ENCODE measurements at places on chromosomes 7 and 10.

GRCh38 chr7:73738220-73738611 is 386 bp downstream of the ABHD11 start:
- DNase-seq, result peak; percentile 75

- no peak for DNase-seq
Observed at GRCh38 chr10:49161411-49161997, 26.7 kb downstream of the TMEM273 start.

DNA sequence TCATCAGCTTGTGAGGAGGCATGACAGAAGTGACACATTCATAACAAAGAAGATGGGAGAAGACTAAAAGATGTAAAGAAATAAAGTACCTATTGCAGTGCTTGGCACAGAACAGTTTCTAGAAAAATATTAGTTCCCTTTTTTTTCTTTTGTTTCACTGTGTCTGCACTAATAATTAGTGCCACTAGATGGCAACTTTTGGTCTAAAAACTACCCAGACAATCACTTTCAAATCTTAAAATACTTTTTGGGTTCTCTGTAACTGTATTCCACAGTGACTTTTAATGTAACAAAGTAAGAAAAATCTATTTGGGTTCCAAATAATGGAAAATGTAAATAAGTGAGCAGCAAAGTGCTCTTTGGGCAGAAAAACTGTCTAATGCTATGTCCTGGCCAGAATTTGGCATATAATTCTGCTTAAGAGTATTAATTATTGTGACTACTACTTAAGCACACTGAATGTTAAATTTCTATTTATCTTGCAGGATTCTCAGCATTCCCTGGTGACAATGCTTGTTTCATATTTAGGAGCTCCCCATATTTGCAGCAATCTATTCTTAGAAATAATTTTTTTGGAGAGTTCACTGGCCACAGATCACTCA is 134.8 kb upstream of the KIF5B start:
- no peak for DNase-seq

DNA sequence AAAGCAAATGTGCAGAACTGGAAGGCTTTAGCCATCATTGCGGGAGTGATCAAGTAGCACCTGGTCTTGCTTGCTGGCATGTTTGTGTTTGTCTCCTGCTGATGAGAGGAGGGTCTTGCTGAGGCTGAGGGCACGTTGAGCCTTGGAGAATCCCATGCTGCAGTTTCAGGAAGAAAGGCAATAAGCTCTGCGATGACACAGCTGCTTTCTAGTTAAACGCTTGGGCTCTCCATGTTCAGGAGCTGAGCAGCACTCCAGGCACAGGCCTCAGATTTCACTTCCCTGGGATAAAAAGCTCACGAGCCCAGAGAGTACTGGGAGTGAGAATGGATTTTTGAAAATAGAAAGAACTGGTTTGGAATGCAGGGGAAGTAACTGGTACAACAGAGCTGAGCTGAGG is 100.8 kb downstream of the LRRC18 start:
- no peak for DNase-seq

- DNase-seq, result no peak
Observed at GRCh38 chr7:73452999-73453635, 19.5 kb downstream of the FZD9 start.

- no peak for DNase-seq
Observed at GRCh38 chr10:107686095-107686494, 521.6 kb upstream of the SORCS1 start.

- DNase-seq, result no peak
Observed at GRCh38 chr10:133353202-133353959, 4.4 kb downstream of the FUOM start.

GRCh38 chr7:31083210-31083786 is 31.2 kb downstream of the ADCYAP1R1 start:
- no peak for DNase-seq

DNA sequence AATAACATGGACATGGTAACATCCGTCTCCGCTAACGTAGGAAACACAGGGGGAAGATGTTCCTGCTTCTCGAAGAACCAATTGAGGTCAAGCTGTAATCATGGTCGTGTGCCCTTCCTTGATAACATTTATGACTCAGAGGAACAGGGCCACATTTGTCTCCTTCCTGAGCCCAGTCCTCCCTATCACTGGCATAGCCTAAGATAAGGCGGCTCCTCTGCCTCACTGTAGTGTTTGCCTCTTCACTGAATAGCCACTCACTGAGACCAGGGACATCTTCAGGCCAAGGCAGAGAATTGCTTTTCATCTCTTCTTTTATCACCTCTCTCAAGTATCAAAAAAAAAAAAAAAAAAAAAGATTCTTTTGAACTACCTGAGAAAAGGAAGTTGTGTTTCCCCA is 5.4 kb upstream of the GRM8 start:
- no peak for DNase-seq

GRCh38 chr10:47147186-47147585 is 152.8 kb upstream of the GDF10 start:
- DNase-seq, result no peak

DNA sequence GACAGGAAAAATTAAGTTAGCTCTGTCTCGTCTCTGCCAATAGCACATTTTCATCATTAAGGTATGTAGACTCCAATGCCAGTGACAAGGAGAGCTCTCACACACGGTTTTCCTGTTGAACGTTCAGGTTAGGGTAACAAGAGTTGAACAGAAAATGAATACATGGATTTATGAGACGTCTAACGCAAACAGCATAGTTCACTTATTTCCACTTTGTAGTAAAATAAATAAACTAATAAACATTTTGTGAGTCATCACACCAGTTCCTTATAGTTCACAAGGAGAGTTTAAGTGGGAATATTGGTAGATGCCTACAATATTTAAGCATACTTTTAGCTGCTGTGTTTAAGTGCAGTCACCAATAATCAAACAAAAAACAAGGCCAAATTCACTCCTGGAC is 21.1 kb downstream of the DRGX start:
- DNase-seq, result no peak

GRCh38 chr10:18860631-18861240 is 187.9 kb upstream of the MALRD1 start:
- no peak for DNase-seq

- DNase-seq, result no peak
Observed at GRCh38 chr7:147640821-147641220, 949.7 kb upstream of the C7orf33 start.

- DNase-seq, result no peak
Observed at GRCh38 chr7:111026806-111027205, 64.1 kb upstream of the LRRN3 start.

- DNase-seq, result no peak
Observed at GRCh38 chr7:128422842-128423241, 13.1 kb upstream of the IMPDH1 start.

DNA sequence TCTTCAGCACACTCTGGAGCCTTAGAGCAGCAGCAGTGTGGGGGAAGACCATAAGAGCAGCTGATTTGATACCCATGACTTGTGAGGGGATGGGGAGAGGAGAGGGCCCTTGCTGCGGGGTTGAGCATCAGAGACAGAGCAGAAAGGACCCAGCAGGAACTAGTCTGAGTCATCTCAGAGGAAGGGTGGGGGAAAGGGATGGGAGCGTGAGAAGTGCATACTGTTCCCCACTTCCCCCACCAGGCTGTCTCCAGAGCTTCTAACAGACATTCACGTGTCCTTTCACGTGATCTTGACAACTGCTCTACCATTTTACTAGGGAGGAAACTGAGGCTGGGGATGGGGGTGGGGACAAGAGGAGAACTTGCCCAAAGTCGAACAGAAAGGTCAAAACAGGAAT is 38.7 kb downstream of the FAM241B start:
- no peak for DNase-seq

GRCh38 chr7:99254390-99254789 is 18.2 kb upstream of the MYH16 start:
- no peak for DNase-seq

DNA sequence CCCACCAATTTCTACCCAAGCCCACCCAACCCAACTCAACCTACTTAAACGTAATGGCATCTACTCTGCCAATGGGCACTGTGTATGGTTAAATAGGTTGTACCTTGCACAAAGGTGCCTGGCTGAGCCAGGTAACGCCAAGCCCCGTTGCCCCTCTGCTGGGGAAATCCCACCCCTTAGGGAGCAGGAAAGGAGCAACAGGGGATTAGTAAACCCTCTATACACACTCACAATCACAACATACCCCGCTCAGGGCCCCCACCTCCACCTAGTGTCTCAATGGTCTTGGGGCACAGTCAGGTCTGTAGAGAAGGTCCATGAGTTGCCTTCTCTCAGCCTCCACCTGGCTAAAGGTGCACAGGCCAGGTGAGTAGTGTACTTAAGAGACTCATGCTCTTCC is 74.3 kb upstream of the PCBD1 start:
- DNase-seq, result no peak

- DNase-seq, result no peak
Observed at GRCh38 chr10:87677595-87677994, 17.9 kb downstream of the PAPSS2 start.

DNA sequence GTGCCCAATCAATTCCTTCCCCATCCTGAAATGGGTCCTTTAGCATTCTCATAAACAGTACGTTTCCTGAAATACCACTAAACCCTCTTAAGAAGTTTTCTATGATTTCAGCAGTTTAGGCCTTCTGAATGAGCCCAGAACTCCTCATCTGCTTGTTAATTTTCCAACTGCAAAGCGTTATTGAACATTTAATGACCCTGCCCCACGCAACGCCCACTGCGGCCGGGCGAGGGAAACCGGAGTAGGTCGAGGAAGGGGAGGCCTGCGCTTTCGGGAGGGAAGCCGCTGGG is 608 bp upstream of the UBN2 start:
- no peak for DNase-seq

GRCh38 chr10:25068152-25069058 is 52.0 kb downstream of the THNSL1 start:
- DNase-seq, result no peak

DNA sequence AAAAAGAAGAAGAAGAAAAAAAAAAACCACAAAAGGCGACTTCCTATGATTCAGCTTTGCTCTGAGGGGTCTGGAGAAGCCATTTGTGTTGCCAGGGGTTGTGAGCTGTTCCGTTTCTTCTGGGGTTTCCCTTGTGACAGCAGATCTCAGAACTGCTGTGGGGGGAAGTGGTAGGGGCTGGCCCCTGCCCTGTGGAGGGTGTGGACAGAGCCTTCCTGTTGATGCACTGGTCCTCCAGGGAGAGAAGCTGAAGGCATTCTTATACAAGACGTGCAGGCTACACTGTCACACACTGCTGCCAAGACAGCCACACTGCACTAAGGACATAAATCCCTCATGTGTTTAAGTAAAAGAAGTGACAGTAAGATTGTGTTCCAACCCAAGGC is 17.3 kb upstream of the CSGALNACT2 start:
- DNase-seq, result peak; percentile 73

DNA sequence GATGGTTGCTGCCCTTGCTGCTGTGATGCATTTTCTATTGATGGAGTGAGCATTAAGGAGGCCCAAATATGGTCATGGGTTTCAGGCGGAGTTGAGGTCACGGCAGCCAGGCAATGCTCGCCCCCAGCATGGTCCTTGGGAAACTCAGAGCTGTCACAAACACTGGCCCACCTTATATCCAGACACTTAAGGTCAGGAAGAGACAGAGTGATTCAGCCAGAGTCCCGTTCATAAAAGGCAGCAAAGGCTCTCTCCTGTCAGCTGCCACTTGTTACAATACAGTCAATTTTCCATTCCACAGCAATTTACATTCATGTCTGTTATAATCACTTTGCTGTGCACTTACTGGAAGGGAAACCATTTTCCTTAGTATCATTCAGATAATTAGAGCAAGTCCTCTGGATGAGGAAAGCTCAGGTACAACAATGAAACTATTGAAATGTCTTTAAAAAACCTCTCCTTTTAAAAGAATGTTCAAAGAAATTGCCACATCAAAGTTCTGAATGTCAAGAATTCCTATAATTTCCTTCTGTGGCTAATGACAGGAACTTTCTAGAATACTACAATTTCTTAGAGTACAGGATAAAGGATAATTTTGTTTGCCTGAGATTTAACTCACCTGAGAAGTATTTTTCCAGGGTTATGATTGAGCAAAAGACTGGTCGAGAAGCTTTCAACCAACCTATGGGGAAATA is 14.8 kb upstream of the ANKRD1 start:
- DNase-seq, result no peak

GRCh38 chr7:35648367-35648766 is 46.6 kb downstream of the HERPUD2 start:
- DNase-seq, result no peak

- no peak for DNase-seq
Observed at GRCh38 chr7:118183428-118183785, 557 bp upstream of the LSM8 start.

- no peak for DNase-seq
Observed at GRCh38 chr7:42077271-42078135, 159.5 kb downstream of the GLI3 start.

- no peak for DNase-seq
Observed at GRCh38 chr10:6108631-6109443, 20.0 kb downstream of the RBM17 start.

- no peak for DNase-seq
Observed at GRCh38 chr10:117399341-117400196, 24.3 kb upstream of the PDZD8 start.

DNA sequence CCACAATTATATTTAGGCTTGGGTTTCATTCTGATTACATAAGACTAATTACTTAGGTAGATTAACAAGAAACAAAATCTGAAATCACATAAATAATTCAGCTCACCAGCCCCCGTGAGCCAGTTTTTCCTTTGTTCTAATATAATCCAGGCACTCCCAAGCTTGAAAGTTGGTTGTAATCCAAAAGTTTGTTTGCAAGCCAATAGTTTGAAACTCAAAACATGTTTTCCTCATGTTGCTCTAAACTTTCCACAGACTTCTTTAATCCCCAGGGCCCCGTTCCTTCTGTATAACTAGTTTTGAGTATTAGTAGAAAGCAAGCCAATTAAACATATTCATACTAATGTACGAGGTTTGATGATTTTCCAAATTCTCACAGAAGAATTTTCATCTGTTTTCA is 56.1 kb downstream of the SP8 start:
- no peak for DNase-seq

DNA sequence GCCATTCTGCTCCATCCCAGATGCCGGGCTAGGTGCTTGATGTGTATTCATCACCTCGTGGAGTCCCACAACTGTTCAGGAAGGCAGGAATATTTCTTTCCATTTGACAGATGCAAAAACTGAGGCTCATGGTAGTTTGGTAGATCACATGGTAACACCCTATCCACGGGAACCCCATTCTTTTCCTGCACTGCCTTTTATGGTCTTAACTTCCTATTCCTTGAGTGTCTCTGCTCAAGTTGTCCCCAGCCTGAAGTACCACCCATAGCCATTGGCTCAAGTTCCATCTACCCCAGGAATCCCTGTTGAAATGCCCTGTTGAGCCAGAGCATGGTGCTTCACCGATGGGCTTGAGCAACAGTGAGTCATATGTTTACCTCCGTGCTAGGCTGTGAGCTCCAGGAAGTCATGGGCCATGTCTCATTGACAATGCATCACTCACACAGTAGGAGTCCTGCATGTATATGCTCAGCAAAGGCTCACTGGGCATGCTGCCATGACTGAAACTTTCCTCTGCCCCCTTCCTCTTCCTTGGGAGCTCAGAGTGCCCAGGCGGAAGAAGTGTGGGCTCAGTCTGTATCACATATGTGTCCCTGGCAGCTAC is 71.7 kb upstream of the ADAM12 start:
- no peak for DNase-seq

- no peak for DNase-seq
Observed at GRCh38 chr10:69311309-69311708, 33.0 kb downstream of the HK1 start.

Measured in GM12892 (cell line).